Pancreas (tissue), 10 donors: ENCODE measurements at places on chromosomes 11 and 22. TPM values are rescaled to one million over a fixed set of nuclear protein-coding genes. Genes with fewer than 3 reads are reported as not detected.
A peak's percentile ranks its signal among the peaks of the same experiment; 100 is the strongest.

DNA sequence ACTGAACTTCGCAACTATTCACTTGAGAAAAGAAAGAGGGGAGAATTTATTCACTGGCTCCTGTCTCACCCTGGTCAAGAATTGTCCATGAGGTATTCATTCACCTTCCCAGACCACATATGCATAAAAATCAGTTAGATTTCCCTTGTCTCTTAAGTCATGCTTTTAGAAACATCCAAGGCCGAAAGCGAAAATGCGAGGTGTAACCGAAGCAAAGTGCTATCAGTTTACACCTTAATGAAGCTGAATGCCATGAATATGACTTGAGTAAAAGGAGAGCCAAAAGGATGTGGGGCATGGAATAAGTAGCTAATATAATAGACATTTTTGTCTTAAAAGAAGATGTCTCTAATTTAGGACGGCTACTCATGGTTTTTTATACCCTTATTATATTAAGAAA, 965.6 kb upstream of the CHORDC1 start:
- no peak for DNase-seq
- no peak overlapping the region for H3K4me3 ChIP-seq
- no peaks in the 10 kb centered on the region for H3K4me1 ChIP-seq
- no peak overlapping the region for H3K27ac ChIP-seq
- no peaks in the 10 kb centered on the region for H3K27me3 ChIP-seq
- H3K36me3 ChIP-seq = no peaks in the 10 kb centered on the region

GRCh38 chr11:79021601-79022000, 419.2 kb downstream of the TENM4 start:
- H3K27ac ChIP-seq = no peak overlapping the region
- H3K27me3 ChIP-seq = no peaks in the 10 kb centered on the region
- H3K4me1 ChIP-seq = no peaks in the 10 kb centered on the region
- DNase-seq = no peak

DNA sequence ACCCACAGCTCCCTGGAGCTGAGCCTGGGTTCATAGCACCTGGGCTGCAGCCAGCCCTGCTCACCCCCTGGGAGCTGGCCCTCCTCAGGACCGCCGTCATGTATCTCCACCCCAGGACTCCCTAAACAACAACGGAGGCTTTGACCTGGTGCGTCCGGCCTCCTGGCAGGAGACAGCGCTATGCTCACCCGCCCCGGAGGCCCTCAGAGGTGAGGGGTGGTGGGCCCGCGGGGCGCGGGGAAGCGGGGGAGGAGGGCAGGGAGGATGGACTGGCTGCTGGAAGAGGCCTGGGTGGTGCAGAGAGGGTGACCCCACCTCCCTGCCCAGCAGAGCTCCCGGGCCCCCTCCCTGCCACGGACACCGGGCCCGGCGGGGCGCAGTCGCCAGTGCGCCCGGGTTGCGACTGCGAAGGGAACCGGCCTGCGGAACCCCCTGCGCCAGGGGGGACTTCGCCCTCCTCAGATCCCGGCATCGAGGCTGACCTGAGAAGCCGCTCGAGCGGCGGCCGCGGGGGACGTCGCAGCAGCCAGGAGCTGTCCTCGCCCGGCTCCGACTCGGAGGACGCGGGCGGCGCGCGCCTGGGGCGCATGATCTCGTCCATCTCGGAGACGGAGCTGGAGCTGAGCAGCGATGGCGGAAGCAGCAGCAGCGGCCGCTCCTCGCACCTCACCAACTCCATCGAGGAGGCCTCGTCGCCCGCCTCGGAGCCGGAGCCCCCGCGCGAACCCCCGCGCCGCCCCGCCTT, 3.1 kb downstream of the MAPK8IP2 start:
- H3K4me1 ChIP-seq = no peaks in the 10 kb centered on the region
- no peak overlapping the region for H3K4me3 ChIP-seq
- no peak for DNase-seq

DNA sequence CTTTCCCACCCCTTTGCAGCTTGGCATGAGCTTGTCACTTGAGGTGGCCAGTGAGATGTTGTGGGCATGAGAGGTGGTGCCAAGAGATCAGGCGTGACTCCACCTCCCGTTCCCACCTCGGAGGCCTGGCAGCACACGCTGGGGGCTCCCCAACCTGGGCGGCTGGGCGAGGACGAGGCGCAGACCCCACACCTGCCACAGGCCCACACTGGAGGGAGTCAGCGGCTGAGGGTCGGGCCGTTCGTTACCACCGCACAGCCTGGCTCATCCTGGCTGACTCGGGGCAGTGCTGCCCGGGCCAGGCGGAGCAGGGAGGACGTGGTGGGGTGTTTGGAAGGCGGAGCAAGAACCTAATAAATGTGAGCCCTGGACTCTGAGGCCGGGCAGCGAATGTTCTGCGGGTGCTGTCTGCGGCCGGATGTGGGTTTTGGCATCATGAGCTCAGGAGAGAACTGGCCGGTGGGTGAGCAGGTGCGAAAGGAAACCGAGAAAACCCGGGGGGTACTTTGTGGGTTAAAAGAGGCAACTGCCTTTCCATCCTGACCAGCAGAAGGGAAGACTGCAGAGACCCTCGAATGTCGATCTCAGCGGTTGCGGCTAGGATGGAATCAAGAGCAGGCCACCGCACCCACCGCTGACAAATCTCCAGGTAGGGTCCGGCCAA, 10.2 kb upstream of the IFITM3 start:
- no peak overlapping the region for H3K27ac ChIP-seq
- H3K4me1 ChIP-seq = peaks cover 15% of the 10 kb centered on the region
- H3K4me3 ChIP-seq = no peak overlapping the region
- H3K27me3 ChIP-seq = no peaks in the 10 kb centered on the region
- no peaks in the 10 kb centered on the region for H3K36me3 ChIP-seq

- no peak for DNase-seq
- no peaks in the 10 kb centered on the region for H3K27me3 ChIP-seq
- H3K4me1 ChIP-seq = no peaks in the 10 kb centered on the region
- no peaks in the 10 kb centered on the region for H3K36me3 ChIP-seq
- H3K4me3 ChIP-seq = no peak overlapping the region
These were observed 195.7 kb downstream of the CTTN start for GRCh38 chr11:70594031-70594430.

- no peak overlapping the region for H3K27ac ChIP-seq
- no peak overlapping the region for H3K4me3 ChIP-seq
- no peaks in the 10 kb centered on the region for H3K36me3 ChIP-seq
These were observed 13.4 kb upstream of the GCAT start for GRCh38 chr22:37794376-37794775.

- no peak for DNase-seq
- H3K36me3 ChIP-seq = no peaks in the 10 kb centered on the region
- H3K4me1 ChIP-seq = no peaks in the 10 kb centered on the region
- no peaks in the 10 kb centered on the region for H3K27me3 ChIP-seq
These were observed 14.8 kb upstream of the TSPAN18 start for GRCh38 chr11:44711787-44712608.

- no peaks in the 10 kb centered on the region for H3K4me1 ChIP-seq
- H3K4me3 ChIP-seq = peak within 1 kb of the TSS; percentile 48
These were observed at the start of gene PGR for GRCh38 chr11:101129203-101129943. PGR (minus strand) TSS chr11:101129813; CDS start chr11:101129070, 743 bp downstream.

- H3K4me3 ChIP-seq = no peak overlapping the region
- no peaks in the 10 kb centered on the region for H3K4me1 ChIP-seq
- H3K36me3 ChIP-seq = no peaks in the 10 kb centered on the region
- no peak overlapping the region for H3K27ac ChIP-seq
These were observed 362.1 kb downstream of the DDX10 start for GRCh38 chr11:109026891-109027489.

GRCh38 chr22:25061605-25062376, 109.3 kb downstream of the KIAA1671 start:
- H3K36me3 ChIP-seq = no peaks in the 10 kb centered on the region
- no peak overlapping the region for H3K27ac ChIP-seq
- H3K4me3 ChIP-seq = no peak overlapping the region

- no peaks in the 10 kb centered on the region for H3K36me3 ChIP-seq
- H3K4me1 ChIP-seq = no peaks in the 10 kb centered on the region
- no peak overlapping the region for H3K4me3 ChIP-seq
- no peak overlapping the region for H3K27ac ChIP-seq
These were observed 22.6 kb upstream of the PKNOX2 start for GRCh38 chr11:125141686-125142535.

GRCh38 chr22:28604966-28605761, 74.5 kb downstream of the TTC28 start:
- H3K27ac ChIP-seq = no peak overlapping the region
- H3K36me3 ChIP-seq = no peaks in the 10 kb centered on the region
- H3K4me3 ChIP-seq = no peak overlapping the region
- H3K27me3 ChIP-seq = no peaks in the 10 kb centered on the region

DNA sequence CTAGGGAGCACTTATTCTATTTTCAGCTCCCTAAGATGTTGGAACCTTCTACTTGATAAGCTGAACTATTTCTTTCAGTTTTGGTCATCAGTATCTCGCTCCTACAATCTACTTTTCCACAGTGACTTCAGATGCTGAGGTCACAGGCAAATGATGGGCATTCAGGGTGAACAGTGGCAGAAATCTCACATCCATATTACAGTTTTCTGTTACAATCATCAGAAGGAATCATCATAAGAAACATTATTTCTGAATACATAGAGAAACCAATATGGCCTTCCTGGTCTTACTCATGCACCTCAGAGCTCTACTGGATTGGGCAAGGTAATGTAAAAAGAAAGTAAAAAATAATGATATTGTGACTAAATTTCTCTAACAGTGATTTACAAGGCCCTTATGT, 39.4 kb upstream of the DDI1 start:
- peaks cover 10% of the 10 kb centered on the region for H3K36me3 ChIP-seq
- no peaks in the 10 kb centered on the region for H3K27me3 ChIP-seq
- no peaks in the 10 kb centered on the region for H3K4me1 ChIP-seq
- DNase-seq = no peak
- no peak overlapping the region for H3K4me3 ChIP-seq

GRCh38 chr22:23218053-23218866, 38.0 kb downstream of the BCR start:
- H3K4me1 ChIP-seq = peaks cover 11% of the 10 kb centered on the region
- peak overlapping the region; percentile 35 for H3K27ac ChIP-seq
- H3K27me3 ChIP-seq = no peaks in the 10 kb centered on the region
- no peaks in the 10 kb centered on the region for H3K36me3 ChIP-seq
- DNase-seq = no peak
- no peak overlapping the region for H3K4me3 ChIP-seq

- no peak overlapping the region for H3K27ac ChIP-seq
- H3K4me1 ChIP-seq = no peaks in the 10 kb centered on the region
- H3K27me3 ChIP-seq = no peaks in the 10 kb centered on the region
- no peaks in the 10 kb centered on the region for H3K36me3 ChIP-seq
- no peak for DNase-seq
- H3K4me3 ChIP-seq = no peak overlapping the region
These were observed 60.8 kb downstream of the C11orf58 start for GRCh38 chr11:16799221-16799620.

- no peaks in the 10 kb centered on the region for H3K36me3 ChIP-seq
- H3K4me3 ChIP-seq = no peak overlapping the region
- H3K4me1 ChIP-seq = no peaks in the 10 kb centered on the region
- no peak for DNase-seq
These were observed 5.1 kb upstream of the PPP6R3 start for GRCh38 chr11:68455485-68455884.

- peak overlapping the region; percentile 39 for H3K27ac ChIP-seq
- H3K36me3 ChIP-seq = no peaks in the 10 kb centered on the region
- no peak overlapping the region for H3K4me3 ChIP-seq
- no peaks in the 10 kb centered on the region for H3K27me3 ChIP-seq
- H3K4me1 ChIP-seq = peaks cover 12% of the 10 kb centered on the region
These were observed 8.0 kb downstream of the SIK3 start for GRCh38 chr11:117090111-117090706.

- no peak overlapping the region for H3K27ac ChIP-seq
- no peaks in the 10 kb centered on the region for H3K27me3 ChIP-seq
- H3K4me1 ChIP-seq = no peaks in the 10 kb centered on the region
- peak; percentile 7 for DNase-seq
These were observed 55.5 kb downstream of the IGSF9B start for GRCh38 chr11:133901316-133901715.

DNA sequence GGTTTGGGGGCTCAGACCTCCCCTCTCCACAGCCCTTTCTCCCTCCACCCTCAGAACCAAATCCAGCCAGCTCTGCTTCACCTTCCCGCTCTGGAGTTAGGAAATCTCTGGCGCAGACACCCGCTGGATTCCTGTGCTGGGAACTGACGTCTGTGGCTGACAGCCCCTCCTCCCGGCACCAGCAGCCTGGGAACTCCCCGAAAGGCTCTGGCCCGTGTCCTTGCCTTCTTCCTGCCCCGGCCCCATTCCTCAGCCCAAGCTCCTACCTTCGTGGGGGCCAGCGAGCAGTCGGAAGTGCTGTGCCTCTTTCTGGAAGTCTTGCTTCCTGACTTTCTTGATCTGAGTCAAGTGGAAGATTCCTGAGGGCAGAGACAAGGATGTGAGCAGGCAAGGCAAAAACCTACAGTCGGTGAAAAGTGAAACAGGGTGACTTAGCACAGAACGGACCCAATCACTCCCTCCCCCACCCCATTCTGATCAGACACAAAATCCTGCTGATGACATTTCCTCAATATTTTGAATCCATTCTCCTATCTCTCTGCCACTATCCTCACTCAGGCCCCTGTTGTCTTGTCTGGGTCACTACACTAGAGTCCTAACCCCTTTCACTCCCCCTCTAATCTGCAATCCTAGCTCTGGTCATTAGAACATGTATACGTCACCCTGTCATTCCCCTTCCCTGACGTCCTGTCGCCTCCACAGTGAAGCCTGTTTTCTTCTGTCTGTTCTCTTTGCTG, 34.1 kb downstream of the CHRDL2 start:
- peaks cover 20% of the 10 kb centered on the region for H3K4me1 ChIP-seq
- no peak overlapping the region for H3K4me3 ChIP-seq
- no peaks in the 10 kb centered on the region for H3K27me3 ChIP-seq

DNA sequence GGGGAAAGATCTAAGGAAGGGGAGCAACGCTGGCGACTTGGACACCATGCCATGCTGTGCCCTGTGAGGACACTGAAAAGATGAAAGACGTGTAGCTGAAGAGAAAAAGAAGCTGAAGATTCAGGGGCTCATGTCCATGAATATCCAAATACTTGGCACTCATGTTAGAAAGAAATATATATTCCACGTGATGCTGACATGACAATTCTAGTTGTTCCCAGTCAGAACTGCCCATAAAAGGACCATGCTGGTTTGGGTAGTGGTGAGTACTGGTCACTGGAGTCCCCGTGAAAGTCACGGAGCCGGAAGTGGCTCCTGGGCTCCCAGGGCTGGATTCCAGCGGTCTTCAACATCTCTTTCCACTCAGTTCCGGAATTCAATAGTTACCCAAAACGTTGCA, 9.9 kb downstream of the MS4A15 start:
- H3K4me1 ChIP-seq = peaks cover 8% of the 10 kb centered on the region
- H3K27ac ChIP-seq = no peak overlapping the region
- no peaks in the 10 kb centered on the region for H3K27me3 ChIP-seq
- no peak overlapping the region for H3K4me3 ChIP-seq
- no peaks in the 10 kb centered on the region for H3K36me3 ChIP-seq

Gene SEPTIN3
- total RNA-seq = 0.22 TPM

Gene IGSF9B
- total RNA-seq = 4.1 TPM

Gene SUSD2
- 1.9 TPM for total RNA-seq

Gene CRKL
- total RNA-seq = 29.4 TPM

Gene TMPRSS4
- total RNA-seq = 0.89 TPM

Gene FGF3
- total RNA-seq = not detected

Gene P2RY2
- 2.0 TPM for total RNA-seq

Gene RPLP2
- 1,017 TPM for total RNA-seq

Gene ASRGL1
- total RNA-seq = 8.7 TPM

Gene HPX
- 1.1 TPM for total RNA-seq

Gene DBX1
- total RNA-seq = not detected

Gene SCT
- not detected for total RNA-seq
